A549 treated with GW870086 at 1 μM for 4 hours (cell line): ENCODE measurements at places on chromosomes 2 and 18. TPM values are rescaled to one million over a fixed set of nuclear protein-coding genes. Genes with fewer than 3 reads are reported as not detected.

Gene EGR4
- 0.09 to 0.42 TPM (median 0.24 TPM) in 4 of 5 replicates, not detected in the other for total RNA-seq

Gene PTPN18
- 23.9 to 29.5 TPM (median 28.1 TPM) in 5 replicates for total RNA-seq

Gene KHK
- 7.8 to 11.8 TPM (median 9.5 TPM) in 5 replicates for total RNA-seq

Gene GTF2A1L
- not detected in 5 replicates for total RNA-seq

Gene POTEJ
- not detected in 5 replicates for total RNA-seq
